Inflammatory macrophage treated with lipopolysaccharide for 4 hours (primary cell): ENCODE measurements at places on chromosomes 16 and 17.
A peak's percentile ranks its signal among the peaks of the same experiment; 100 is the strongest.

GRCh38 chr17:56948491-56948890 lies 12.4 kb downstream of the COIL start:
- no peak for DNase-seq

DNA sequence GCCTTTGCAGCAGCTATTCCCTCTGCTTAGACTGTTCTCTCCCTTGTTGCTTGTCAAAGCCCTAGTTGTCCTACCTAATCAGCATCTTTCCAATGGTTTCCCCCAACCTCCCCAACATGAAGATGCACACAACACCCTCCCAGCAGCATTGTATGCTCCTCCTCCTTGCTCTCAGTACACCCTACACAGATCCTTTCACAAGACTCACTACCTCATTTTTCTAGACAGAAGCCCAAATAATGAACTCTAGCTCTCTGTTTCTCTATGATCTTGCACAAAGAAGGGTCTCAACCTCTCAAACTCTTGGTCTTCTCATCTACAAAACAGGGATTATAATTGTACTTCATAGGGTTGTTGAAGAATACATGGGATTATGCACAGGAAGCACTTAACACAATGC lies 19.4 kb downstream of the PSME3IP1 start:
- DNase-seq, result peak; percentile 55

GRCh38 chr17:13256545-13256944 lies 238.7 kb upstream of the ELAC2 start:
- DNase-seq, result no peak

- DNase-seq, result no peak
Measured at GRCh38 chr17:773467-774312, 8.4 kb downstream of the GLOD4 start.

GRCh38 chr16:84370723-84371552 lies 2.6 kb downstream of the ATP2C2 start:
- no peak for DNase-seq

DNA sequence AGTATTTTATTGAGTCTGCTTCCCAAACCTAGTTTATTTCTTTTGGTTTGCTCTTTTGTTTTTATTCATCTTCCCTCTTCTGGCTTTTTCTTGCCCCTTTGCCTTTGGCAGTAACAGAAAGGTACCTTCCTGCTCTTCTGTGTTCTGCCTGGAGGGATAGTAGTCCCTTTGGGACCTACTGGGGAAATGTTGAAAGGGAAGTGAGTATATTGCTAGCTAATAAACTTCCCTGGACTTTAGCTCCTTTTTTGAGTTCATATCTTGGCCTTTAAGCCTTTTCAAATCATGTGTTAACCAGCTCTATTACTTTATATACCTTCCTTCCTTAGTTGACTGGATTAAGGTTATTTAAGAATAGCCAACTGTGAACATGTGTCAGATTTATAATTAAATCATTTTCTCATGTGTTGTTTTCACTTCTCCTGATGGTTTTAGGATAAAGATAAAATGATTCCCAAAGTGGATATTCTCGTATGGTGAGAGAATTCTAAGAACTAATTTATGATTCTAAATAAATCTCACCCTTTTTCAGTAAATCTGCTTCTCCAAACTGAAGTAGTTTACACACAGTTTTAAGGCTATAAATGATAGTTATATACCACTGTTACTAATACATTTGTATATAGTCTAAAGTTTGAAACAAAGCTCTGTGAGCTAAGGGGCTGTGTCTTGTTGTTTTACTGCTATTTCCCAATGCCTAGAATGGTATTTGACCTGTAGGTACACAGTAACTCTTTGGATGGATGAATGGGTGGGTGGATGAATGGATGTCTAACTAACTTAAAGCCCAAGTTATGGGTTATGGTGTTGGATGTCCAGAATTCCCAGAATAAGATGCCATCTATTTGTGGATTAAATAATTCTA lies 45.7 kb downstream of the OMG start:
- no peak for DNase-seq

DNA sequence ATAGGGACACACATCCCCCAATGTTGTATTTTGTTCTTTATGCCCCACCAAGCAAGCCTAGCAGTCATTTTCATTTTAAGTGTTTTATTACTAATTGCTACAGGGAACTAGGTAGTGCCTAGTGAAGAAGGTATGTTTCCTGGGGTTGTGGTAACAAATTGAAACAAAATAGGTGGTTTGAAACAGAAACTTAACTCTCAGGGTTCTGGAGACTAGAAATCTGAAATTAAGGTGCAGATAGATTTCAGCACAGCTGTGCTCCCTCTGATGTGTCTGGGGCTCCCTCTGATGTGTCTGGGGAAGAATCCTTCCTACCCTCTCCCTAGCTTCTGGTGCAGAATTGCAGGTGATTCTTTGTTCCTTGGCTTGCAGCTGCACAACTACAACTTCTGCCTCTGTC lies 390.1 kb downstream of the ZFHX3 start:
- no peak for DNase-seq

- DNase-seq, result no peak
Measured at GRCh38 chr17:82611140-82612058, 36.8 kb downstream of the WDR45B start.

- DNase-seq, result peak; percentile 51
Measured at GRCh38 chr17:82121660-82122629, 23.9 kb upstream of the FASN start.

- DNase-seq, result peak; percentile 71
Measured at GRCh38 chr17:17849845-17850373, 13.1 kb upstream of the SREBF1 start.

GRCh38 chr16:46915483-46916025 lies 31.4 kb downstream of the GPT2 start:
- no peak for DNase-seq
